ENCODE measurements at places on chromosomes 5 and 9.
A peak's percentile ranks its signal among the peaks of the same experiment; 100 is the strongest.

DNA sequence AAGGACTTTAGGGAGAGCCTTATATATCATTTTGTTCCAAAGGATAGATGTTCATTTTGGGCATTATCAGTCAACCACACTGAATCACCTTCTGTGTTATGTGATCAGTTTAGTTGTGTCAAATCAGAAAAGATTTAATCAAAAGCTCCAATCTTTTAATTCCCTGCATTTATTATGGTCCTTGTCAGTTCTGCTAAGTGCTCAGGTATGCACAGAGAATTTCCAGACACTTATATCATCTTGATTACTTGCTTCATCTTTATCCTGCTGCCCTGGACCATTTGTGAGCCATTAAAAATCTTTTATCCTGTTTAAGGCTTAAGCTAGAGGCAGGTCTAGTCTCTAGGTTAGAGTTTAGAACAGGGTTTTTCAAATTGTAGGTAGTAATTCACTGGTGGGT, 179.1 kb downstream of the CWC27 start:
- DNase-seq: no peak

- peak; percentile 52 for DNase-seq
These were observed 20.5 kb upstream of the GLRX start for GRCh38 chr5:95842854-95843544.

DNA sequence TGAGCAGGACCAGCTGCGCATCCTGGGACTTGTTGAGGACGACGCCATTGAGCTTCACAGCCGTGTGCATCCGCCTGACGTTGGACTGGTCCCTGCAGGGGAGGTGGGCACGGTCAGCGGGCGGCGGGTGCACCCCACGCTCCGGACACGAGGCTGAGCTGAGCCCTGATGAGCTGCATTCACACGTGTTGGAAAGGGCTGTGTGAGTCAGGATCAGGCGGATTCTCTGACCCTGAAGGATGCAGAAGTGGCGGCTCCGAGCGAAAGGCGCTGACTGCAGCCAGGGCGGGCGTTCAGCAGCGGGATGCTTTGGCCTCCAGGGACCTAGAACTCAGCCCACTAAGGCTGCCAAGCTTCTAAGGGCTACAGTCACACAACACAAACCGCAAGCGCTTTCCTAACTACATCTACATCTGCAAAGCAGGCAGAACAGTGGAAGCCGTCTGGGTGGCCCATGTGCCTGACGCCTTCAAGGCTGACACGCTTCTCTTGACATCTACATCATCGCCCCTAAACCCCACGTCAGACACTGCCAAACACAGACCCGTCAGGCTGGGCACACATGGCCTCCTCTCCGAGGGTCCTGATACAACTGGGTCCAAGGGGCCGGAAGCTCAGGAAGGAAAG, 44.9 kb downstream of the NKD2 start:
- no peak for DNase-seq

DNA sequence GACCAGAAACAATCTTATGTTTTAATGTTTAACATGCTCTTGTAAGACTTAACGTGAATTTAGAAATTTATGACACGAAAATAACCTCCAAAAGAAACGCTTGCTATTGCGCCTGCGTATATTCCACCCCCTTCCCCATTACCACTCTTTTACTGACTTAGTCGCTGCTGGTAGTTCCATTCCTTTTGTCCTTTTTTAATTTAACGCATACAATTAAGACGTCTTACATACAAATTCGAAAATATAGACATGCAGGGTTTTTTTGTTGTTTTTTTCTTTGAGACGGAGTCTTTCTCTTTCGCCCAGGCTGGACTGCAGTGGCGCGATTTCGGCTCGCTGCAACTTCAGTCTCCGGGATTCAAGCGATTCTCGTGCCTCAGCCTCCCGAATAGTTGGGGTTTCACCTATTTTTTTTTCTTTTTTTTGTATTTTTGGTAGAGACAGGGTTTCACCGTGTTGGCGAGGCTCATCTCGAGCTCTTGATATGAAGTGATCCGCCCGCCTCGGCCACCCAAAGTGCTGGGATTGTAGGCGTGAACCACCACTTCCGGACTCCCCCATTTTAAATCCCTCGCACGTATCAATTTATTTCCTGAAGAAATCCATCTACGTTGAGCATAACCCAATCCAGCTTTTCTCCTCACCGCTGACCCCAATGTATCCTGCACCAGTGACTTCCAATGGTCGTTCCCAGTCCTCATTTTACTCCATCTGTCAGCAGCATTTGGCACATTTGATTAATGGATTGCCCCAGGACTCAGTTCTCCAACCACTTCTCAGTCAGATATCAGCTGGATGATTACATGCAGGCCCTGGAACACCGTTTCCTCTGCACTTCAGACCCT, 684 bp upstream of the MED7 start:
- DNase-seq: peak; percentile 28

DNA sequence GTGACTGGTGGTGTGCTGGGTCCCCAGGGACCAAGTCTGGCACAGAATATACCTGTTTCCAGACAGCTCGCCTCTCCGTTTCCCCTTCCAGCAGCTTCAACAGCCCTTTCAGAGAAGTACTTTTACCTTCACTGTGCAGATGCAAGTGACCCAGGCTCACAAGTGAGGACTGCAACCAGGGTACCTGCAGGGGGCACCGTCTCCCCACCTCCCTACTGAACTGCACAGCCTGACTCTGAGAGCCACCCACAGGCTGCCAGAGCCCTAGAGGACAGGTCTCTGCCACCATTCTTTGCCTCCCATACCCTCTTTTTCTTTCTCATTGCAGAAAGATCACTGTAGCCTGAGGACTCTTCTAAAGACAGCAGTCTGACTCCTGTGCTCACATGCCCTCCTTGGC, 15.4 kb downstream of the IL9 start:
- no peak for DNase-seq

DNA sequence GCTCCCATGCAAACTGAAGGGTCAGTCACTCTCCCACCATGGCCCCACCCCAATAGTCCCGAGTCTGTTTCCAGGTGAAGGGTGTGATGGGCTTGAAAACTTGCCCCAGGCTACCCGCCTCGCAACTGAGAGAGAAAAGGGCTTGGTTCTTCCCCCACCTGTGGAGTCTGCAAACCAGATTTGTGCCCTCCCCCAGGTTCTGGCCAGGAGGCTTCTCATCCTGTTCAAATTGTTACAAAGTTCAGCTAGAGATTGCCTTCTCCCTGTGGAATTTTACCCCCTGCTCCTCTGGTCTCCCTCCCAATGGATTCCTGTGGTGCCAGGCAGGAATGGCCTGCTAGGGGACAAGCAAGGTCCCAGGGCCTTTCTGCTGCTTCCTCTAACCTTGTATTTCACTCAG, 93.1 kb upstream of the ACO1 start:
- no peak for DNase-seq
